CD4-positive, alpha-beta T cell (primary cell): ENCODE measurements at places on chromosomes 6 and 20.
A peak's percentile ranks its signal among the peaks of the same experiment; 100 is the strongest.

DNA sequence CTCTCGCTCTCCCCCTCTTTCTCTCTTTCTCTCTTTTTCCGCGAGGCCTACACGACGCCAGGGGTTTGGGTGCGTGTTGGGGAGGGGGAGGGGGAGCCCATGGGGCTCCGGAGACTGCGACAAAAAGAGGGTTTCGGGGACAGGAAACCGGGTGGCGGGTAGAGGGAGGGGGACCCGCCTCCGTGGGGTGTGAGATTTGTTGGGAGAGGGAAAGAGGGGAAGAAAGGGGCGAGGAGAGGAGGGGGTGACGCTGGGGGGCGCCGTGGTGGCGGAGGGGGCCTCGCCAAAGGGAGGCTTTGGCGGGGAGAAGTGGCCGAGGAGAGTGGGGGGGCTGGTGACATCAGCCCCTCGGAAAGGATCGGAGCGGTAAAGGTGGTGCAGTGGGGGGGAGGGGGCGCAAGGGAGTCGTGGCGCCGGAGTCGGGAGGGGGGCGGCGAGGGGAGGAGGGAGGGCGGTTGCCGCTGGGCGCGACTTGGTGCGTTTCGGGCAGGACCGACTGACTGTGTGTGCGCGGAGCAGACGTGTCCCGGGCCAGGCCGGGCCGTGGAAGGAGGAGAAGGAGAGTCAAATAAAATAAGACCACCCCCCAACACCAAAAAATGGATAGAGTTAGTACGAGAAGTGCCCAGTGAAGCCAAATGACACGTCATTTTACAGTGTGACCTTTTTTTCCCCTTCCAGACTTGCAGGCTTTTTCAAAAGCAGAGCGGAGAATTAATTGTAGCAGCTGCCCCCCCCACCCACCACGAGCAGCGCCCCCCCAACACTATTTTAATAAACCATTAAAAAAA is 39.8 kb downstream of the GNAS start:
- peak overlapping the region; percentile 88 for H3K4me3 ChIP-seq
- H3K27ac ChIP-seq: peak overlapping the region; percentile 86
- peaks cover 30% of the 10 kb centered on the region for H3K4me1 ChIP-seq
- peaks cover 5% of the 10 kb centered on the region for H3K36me3 ChIP-seq
- DNase-seq: peak; percentile 83

DNA sequence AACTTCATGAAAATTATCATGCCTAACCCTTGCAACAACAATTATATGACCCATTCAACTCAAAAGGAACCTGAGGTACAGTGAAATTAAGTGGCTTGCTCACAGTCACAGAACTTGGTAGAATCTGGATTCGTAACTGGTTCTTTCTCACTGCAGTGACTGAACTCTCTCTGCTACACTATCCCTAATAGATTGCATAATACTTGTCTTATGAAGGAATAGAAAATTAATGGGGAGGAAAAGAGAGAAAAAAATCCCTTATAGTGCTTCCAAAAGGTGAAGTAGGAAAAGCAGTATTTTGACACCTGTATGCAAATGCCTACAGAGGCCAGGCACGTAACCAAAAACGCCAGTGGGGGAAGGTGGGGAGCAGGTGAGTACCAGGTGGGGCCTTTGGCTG is 186.6 kb downstream of the LY86 start:
- H3K27ac ChIP-seq: no peak overlapping the region
- H3K4me3 ChIP-seq: no peak overlapping the region
- H3K36me3 ChIP-seq: no peaks in the 10 kb centered on the region

- no peak overlapping the region for H3K27ac ChIP-seq
- H3K36me3 ChIP-seq: peaks cover 52% of the 10 kb centered on the region
- no peaks in the 10 kb centered on the region for H3K27me3 ChIP-seq
- H3K4me1 ChIP-seq: no peaks in the 10 kb centered on the region
- DNase-seq: no peak
These were observed 101.0 kb upstream of the VSTM2L start for GRCh38 chr20:37801921-37802320.

- H3K27me3 ChIP-seq: no peaks in the 10 kb centered on the region
- no peak for DNase-seq
- no peaks in the 10 kb centered on the region for H3K4me1 ChIP-seq
- no peaks in the 10 kb centered on the region for H3K36me3 ChIP-seq
These were observed 579.5 kb upstream of the HTR1E start for GRCh38 chr6:86357877-86358276.

- no peaks in the 10 kb centered on the region for H3K36me3 ChIP-seq
- H3K4me1 ChIP-seq: no peaks in the 10 kb centered on the region
- no peak overlapping the region for H3K4me3 ChIP-seq
- DNase-seq: no peak
- no peak overlapping the region for H3K27ac ChIP-seq
These were observed 167.4 kb downstream of the ADGRG6 start for GRCh38 chr6:142469220-142469619.

DNA sequence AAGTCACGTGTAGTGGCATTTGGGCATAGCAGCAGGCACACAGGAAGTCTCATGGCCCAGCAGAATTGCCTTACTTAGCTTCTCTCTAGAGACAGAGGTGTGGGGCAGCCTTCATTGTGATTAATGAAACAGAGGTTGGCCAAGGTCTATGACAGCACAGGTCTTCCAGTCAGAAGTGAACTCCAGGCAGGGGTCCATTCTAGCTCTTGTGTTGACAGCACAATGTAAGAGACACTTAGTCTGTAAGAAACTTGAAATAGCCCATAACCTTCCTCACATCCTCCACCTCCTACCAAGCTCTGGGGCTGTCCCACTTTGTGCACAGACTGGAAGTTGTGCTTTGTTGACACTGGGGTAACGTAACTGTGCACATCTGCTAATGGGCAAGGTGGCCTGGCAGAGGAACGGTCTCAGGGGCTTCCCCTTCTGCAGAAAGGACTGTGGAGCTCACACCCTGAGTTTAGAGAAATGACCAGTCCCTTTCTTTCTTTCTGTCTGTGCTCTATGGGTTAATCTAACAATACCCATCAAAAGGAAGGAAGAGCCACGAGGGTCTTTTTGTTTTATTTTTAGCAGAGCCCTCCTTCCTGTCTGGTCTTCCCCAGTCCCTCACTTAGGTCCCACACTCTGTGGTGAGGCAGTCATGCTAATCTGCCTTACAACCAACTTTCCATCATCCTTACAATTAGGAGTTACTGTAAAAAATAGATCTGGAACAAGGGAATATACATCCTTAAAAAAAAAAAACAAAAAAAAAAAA is 35.6 kb upstream of the TAGAP start:
- H3K4me3 ChIP-seq: no peak overlapping the region
- H3K27ac ChIP-seq: no peak overlapping the region
- DNase-seq: peak; percentile 36

DNA sequence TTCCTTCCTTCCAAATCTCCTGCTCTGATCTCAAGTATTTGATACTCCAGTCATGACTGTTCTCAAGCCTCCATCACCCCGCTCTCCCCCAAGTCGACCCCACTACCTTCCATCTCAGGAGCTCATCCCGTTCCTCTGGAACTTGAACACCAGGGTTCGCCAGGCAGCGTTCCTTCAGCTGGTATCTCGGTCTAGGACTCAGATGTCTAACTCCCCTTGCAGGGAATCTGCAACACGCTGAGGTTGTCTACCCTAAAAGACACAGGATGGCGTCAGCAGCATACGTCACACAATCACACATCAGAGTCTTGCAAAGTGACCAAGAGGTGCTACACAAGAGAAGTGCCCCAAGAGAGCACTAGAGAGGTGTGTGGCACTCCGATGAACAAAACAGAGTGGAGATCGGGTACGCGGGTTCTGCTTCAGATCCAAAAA is 706 bp downstream of the ZNF184 start:
- H3K4me1 ChIP-seq: peaks cover 15% of the 10 kb centered on the region
- H3K27me3 ChIP-seq: no peaks in the 10 kb centered on the region
- peak overlapping the region; percentile 85 for H3K4me3 ChIP-seq
- peak overlapping the region; percentile 88 for H3K27ac ChIP-seq
- peaks cover 25% of the 10 kb centered on the region for H3K36me3 ChIP-seq
- DNase-seq: peak; percentile 86

GRCh38 chr6:4871825-4872224 is 95.6 kb downstream of the CDYL start:
- no peak overlapping the region for H3K27ac ChIP-seq
- no peak overlapping the region for H3K4me3 ChIP-seq
- no peaks in the 10 kb centered on the region for H3K27me3 ChIP-seq
- DNase-seq: no peak
- peaks cover 2% of the 10 kb centered on the region for H3K4me1 ChIP-seq

GRCh38 chr20:63973636-63974401 is 4.1 kb upstream of the ZNF512B start:
- H3K36me3 ChIP-seq: peaks cover 13% of the 10 kb centered on the region
- H3K27ac ChIP-seq: no peak overlapping the region
- peaks cover 43% of the 10 kb centered on the region for H3K4me1 ChIP-seq
- no peak overlapping the region for H3K4me3 ChIP-seq

DNA sequence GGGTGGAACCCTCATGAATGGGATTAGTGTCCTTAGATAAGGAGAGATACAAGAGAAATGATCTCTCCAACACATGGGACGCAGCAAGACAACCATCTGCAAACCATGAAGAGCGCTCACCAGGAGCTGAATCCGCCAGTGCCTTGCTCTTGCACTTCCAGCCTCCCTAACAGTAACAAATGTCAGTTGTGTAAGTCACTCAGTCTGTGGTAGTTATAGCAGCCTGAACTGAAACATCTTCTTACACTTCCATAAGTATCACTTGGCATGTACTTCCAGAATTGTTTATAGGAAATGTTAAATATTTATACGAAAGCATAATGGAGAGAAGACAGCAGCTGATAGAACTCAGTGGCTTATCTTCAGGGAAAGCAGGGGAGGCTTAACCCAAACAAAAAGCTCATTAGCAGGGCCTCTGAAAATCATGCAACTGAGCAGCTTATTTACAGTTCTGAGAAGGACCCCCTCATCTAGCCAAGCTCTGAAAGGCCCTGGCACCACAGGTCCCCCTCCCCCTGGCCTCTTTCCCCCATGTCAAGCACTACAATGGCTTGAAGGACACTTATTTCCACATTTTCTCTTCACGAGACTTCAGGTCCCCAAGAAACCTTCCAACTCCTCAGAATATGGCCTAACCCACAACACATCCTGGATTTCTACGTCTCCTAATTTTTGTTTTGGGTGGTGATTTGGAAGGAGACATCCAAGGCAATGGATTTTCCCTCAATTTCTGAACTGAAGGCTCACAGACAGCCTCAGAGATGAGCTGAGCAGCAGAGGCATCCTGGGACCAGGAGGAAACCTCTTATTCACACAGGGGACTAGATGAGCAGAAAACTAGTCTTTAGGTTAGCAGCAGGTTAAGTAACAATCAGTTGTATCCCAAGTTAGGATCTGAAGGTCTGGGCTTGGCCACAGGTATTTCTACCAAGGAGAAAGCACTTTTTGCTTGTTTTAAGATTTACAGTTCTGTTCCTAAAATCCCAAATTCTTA is 49.1 kb downstream of the GCLC start:
- H3K4me3 ChIP-seq: no peak overlapping the region
- no peak overlapping the region for H3K27ac ChIP-seq
- no peaks in the 10 kb centered on the region for H3K27me3 ChIP-seq
- no peak for DNase-seq

DNA sequence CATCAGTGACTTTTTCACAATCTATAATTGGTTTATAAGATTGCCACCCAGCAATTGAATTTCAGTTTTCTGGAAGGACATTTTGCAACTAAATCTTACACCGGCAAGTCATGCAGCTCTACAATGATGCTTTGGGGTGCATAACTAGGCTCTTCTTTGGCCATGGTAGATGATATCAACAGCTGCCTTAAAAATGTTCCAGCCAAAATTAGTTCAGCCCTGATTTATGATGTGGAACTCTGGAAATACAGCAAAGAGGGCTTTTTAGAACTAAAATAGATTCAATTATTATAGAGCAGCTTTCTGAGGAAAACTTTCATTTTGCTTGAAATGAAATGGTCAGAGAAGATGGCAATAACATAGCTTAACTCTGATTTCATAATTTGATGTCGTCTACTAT is 18.4 kb upstream of the MCM9 start:
- no peaks in the 10 kb centered on the region for H3K4me1 ChIP-seq
- no peak for DNase-seq
- no peaks in the 10 kb centered on the region for H3K27me3 ChIP-seq
- no peaks in the 10 kb centered on the region for H3K36me3 ChIP-seq
- H3K4me3 ChIP-seq: no peak overlapping the region

DNA sequence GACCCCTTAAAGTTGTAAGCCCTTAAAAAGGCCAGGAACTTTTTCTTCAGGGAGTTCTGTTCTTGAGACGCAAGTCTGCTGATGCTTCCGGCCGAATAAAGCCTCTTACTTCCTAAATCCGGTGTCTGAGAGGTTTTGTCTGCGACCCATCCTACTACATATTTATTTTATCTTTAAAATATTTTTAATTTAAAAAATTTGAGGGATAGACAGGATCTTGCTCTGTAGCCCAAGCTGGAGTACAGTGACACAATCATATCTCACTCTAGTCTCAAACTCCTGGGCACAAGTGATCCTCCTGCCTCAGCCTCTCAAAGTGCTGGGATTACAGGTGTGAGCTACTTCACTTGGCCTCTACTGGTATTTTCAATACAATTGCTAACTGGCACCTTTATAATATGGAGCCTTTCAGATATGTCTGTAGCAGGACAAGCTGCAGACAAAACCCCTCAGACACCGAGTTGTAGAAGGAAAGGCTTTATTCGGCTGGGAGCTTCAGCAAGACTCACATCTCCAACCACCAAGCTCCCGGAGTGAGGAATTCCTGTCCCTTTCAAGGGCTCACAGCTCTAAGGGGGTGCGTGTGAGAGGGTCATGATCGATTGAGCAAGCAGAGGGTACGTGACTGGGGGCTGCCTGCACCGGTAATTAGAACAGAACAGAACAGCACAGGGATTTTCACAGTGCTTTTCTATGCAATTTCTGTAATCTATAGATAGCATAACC is 41.0 kb downstream of the GPX5 start:
- no peak for DNase-seq
- no peaks in the 10 kb centered on the region for H3K36me3 ChIP-seq
- no peak overlapping the region for H3K4me3 ChIP-seq
- peaks cover 40% of the 10 kb centered on the region for H3K27me3 ChIP-seq
- no peaks in the 10 kb centered on the region for H3K4me1 ChIP-seq

DNA sequence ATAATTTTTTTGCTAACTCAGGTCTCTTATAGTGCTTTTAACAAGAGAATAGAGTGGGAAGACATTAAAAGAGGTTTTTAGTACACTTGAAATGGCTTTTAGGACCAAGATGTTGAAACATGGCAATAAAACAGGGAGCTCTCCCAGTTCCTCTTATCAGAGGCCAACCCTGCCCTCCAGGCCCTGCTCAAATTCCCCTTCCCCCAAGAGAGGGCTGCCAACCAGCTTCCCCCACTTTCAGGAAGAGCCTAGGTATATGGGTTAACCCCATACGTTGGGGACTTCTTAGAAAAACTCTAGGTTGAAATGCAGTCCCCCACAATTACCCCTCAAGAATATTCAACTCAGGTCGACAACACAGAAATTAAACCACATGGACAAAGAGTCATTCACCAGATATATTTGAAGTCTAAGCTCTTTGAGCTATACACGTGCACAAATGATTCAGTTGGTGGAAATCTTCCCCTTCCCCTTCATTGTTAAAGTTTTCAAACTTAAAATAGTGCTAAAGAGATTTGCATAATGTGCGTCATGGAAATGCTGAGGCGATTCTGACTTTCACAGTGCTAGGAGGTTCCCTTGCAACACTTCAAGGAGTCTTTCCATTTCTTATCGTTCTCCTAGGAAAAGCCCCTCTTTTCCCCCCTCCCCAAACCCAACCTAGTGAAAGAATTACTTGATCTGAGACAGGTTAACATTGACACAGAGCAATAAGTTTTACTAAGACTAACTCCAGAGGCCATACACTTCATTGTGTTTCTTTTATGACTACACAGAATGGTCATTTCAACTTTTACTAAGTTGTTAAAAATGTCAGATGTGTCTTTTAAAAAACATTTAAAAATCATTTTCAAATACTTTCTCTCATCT is 49.8 kb upstream of the ENPP5 start:
- no peaks in the 10 kb centered on the region for H3K36me3 ChIP-seq
- no peaks in the 10 kb centered on the region for H3K4me1 ChIP-seq

- H3K4me3 ChIP-seq: no peak overlapping the region
- no peaks in the 10 kb centered on the region for H3K27me3 ChIP-seq
- no peak for DNase-seq
- H3K4me1 ChIP-seq: no peaks in the 10 kb centered on the region
These were observed 722.0 kb upstream of the FLRT3 start for GRCh38 chr20:15059438-15059837.
